ENCODE measurements at places on chromosomes 2 and 18.
A peak's percentile ranks its signal among the peaks of the same experiment; 100 is the strongest.

DNA sequence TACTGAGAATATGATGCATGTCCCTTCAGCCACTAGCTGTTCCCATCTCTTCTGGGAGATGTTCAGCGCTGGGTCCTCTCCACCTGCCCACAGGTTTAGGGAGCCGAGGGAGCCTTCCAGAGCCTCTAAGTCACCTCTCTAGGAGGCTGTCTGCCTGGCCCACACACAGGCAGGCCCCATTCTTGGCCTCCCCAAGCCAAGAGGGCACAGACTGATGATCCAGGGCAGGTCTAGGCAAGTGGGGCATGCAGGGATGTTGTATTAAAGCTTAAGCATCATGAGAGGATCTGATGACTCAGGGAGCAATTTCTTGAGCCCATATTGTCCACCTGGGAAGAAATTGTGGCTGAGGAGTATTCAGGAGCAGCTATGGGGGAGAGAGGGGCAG is 19.9 kb downstream of the TMSB10 start:
- DNase-seq: no peak

DNA sequence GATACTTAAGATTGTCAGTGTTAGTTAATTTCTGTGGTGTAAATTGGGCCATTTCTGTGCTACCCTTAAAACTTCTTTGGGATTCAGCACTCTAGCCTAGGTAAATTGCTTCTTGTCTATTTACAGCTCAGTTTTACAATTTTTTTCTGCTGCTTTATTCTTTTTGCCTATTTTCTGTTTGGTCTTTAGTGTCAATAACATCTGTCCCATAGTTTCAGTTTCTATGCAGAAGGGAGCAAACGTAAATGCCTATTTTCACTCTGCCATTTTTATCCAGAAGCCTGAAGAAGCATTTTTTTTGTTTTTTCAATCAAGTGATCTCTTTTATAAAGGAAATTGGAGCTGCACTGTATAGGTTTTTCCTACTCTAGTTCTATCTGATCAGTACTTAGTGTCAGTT is 564.9 kb upstream of the MEX3C start:
- no peak for DNase-seq

DNA sequence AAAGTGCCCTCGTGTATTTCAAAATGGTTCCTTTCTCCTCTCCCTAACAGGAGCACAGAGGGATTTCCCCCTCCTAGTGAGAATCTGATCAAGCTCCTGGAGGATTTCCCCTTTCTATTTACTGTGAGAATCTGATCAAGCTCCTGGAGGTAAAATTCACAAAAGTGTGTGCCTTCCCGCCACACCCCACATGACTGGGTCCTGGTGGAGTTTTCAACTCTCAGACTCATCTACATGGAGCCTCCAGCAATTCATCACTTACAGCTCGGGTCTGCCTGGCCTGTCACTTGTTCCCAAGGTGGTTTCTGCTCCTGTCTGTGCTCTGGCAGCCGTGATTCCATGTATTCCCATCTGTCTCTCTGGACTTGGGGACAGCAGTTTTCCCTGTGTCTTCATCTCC is 590.7 kb downstream of the FBXO15 start:
- no peak for DNase-seq

DNA sequence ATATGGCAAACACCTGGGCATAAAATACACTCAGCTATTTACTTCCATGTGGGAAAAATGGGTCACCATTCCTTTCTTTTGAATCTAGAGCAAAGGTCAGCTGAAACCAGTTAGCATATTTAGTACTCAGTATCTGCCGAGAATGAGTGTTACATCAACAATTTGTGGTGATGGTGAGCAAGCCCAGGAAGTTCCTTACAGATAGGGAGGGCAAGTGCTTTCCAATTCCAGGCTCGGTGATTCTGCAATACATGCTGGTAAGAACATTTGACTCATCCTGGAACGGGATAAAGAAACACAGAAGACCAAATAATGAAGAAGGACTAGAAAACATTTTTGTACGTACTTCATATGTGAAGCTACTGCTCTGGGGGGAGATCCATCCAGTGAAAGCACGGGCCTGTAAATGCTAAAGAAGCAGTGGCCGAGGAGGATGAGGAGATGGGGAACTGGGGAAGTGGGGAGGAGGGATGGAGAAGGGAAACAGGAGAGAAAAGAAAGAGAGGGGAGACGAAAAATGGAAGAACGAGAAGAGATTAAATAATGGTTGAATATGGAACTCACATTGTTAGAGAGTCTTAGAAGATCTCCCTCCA is 251.9 kb downstream of the TTC32 start:
- DNase-seq: no peak

DNA sequence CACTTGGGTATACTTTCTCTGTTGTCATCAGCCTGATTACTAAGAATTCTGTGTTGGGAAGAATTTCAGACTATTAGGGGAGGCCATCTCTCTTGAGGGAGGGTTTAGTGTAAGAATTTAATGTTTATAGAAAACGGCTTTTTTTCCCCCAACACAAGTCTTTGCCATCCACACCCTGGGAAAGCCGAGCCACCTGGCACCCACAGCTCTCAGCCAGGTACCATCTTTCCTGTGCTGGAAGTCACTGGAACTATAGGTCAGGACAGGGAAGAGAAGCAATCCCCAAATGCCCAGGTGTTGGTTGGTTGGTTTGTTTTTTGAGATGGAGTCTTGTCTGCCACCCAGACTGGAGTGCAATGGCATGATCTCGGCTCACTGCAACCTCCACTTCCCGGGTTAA is 155.1 kb downstream of the SMAD7 start:
- no peak for DNase-seq

DNA sequence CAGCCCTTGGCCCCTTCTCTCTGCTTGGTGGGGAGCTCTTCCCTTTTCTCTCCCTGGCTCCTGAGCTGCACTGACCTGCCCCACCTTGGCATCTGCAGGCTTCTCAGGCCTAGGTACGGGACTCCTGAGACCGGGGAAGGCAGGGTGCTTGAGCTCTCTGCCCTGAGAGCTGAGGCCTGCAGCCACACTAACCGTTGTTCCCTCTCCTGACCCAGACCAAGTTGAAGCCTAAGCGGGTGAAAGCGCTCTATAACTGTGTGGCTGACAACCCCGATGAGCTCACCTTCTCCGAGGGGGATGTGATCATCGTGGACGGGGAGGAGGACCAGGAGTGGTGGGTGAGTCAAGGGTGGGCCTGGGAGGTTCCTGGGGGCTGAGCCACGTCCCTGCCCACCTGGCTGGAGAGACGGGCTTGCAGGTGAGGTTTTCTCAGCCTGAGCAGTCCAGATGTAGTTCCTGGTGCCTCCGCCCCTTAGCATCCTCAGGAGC is 22.2 kb downstream of the ITGB1BP1 start:
- no peak for DNase-seq

GRCh38 chr2:108633409-108633808 is 85.9 kb upstream of the RANBP2 start:
- DNase-seq: no peak

DNA sequence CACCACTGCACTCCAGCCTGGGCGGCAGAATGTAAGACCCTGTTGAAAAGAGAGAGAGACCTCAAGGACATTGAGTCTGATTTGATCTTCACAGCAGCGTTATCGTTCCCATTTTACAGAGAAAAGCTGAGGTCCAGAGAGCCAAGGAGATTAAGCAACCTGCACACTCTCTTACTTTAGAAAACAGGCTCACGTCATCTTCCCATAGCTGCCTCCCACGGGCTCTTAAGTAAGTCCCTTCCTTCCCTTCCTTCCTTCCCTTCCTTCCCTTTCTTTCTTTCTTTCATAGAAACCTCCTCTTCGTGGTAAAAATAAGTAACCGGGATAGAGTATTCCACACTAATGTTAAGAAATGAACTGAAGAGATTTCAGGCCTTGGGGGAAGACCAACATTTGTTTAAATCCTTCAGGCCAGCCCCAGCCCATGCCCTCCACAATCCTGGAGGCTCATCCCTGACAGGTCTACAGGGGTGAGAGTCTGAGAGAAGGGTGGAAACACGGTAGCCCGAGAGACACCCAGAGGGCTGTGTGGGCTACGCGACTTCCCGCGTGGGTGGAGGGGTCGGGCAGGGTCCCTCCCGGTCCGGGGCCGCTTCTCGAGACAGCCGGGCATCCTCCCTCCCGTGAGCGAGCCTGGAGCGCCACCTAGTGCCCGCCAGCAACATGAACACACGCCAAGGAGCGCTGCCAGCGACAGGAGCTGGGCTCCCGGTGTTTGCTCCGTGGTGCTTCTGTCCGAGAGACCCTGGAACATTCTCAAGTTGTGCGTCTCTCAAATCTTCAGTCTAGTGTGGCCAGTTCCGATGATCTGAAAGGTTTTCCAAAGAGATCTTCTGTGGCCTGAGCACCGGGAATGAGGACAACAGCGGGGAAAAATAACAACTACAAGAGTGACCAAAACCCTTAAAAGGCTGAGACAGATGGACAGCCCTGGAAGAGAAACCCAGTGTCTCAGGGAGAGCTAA is 160.3 kb downstream of the INO80D start:
- DNase-seq: peak; percentile 11

GRCh38 chr18:59109375-59109774 is 30.3 kb upstream of the SEC11C start:
- DNase-seq: no peak

GRCh38 chr2:223779877-223780276 is 57.5 kb downstream of the AP1S3 start:
- peak; percentile 21 for DNase-seq

DNA sequence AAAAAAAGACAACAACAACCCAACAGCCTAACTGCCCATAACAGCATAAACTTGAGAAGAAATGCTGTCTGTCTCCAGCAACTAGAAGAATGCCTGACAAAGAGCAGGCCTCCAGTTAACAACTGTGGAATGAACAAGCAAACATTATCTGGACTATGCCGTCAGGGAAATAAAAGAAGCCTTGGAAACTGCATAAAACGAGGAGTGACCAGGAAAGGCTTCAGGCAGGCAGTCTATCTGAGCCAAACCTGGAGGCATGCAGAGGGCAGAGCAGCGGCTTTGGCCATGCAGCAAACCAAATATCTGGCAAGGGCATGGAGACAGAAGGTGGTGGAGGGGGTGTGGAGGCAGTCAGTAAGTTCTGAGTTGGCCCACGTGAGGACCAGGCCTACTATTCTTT is 11.1 kb downstream of the HES6 start:
- no peak for DNase-seq

- no peak for DNase-seq
Measured at GRCh38 chr2:65361623-65362022, 70.8 kb downstream of the SPRED2 start.

DNA sequence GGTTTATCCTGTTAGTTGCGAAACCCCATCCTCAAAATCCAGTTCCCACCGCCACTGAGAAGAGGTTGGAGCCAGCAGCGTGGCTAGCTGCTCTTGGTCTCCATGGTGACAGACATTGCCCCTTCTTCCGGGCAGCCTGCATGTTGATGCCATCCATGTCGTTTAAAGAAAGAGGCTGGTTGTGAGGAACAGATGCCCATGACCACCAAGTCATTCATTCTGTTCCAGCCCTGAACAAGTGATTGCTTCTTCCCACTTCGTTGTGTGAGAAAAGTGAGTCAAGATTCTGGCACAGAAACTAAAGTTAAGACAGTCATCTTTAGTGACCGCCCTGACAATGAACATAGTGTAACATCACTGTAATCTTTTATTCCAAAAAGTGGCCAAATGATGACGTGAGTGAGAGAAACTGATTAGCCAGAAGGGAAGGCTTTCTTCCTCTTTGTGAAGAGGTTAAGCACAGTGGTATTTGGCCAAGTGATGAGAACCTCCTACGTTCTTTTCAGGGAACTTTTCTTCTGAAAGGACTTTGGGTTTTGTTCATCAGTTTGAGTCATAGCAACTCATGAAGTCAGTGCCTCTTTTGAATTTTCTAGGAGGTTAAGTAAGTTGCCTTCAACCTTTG is 272.5 kb downstream of the GALR1 start:
- no peak for DNase-seq

GRCh38 chr2:27162151-27163121 is 13.6 kb downstream of the TCF23 start:
- no peak for DNase-seq

DNA sequence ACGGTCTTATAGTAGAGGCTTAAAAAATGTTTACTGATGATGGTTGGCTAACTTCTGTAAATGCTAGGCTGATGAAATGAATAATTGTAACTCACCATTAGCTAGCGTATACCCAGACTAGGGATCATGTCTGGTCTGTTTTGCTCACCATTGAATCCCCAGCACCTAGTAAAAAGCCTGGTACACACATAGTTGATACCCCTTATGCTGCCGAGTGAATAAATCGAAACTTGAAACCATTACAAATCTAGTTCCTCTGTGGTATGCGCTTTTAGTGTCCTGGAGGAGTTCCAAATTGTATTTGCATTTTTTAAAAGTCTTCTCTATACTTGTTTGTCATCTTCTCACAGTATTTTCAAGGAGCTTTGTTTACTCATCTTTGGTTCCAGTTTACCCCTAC is 1.3 kb downstream of the TAF1B start:
- DNase-seq: no peak

- no peak for DNase-seq
Measured at GRCh38 chr2:86011449-86011941, 94.2 kb downstream of the POLR1A start.

DNA sequence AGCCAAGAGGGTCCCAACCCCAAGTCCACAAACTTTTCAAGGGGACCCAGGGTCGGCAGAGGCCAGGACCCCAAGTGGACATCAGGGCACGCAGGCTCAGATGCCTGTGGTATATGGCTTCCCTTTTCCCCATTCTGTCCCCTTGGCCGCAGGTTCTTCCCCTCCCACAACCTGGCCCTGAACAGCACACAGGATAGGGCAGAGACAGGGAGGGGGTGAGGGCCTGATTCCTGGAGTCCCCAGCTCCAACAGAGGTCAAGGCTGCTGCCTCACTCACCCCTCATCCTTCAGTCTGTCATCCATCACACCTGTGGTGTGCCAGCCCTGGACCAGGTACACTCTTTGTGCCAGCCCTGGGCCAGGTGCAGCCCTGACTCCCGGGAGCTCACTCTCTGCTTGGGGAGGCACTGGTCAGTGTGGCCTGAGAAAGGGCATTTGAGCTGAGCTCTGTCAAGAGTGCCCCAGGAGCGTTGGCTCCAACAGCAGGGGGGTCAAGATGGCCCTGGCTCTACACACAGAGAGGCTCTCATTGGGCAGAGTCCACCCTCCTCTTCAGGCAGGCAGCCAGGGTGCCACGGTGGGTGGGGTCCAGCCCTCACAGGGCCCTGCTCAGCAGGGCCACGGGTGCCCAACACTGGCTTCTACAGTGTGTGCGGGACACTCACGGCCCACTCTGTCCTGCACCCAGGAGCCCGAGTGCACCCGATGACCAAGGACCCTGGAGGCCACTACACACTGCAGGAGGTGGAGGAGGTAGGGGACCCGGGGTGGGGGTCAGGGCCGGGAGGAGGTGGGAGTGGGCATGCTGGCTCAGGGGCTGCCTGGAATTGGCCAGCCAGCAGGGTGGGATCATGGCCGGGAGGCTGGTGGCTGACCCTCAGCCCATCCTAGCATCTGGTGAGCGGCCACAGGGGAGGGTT is 1.6 kb downstream of the AGXT start:
- no peak for DNase-seq

Data from Kasumi-1 (cell line).